ENCODE measurements at places on chromosomes 3 and 15.

- DNase-seq = no peak
Observed at GRCh38 chr15:33344530-33344929, 33.8 kb downstream of the RYR3 start.

- DNase-seq = no peak
Observed at GRCh38 chr3:28240441-28240840, 978 bp upstream of the CMC1 start.

DNA sequence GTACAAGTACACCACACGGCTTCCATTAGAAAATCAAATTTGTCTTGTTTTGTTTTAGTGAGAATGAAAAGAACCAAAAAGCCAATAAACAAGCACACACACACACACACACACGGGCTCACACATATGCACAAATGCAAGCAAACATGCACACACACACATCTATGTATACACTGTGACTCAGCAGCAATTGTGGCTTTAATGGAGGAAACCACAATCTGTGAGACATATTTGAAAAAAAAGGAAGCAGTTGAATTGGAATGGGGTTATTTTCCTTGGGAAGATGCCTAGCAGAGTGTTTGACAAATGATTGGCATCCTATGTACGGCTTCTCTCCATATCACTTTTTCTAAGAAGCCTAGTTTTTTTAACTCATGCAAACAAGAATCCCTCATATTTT, 201.1 kb upstream of the ARRDC4 start:
- no peak for DNase-seq

- DNase-seq = no peak
Observed at GRCh38 chr3:178043084-178043483, 493.2 kb upstream of the KCNMB2 start.

GRCh38 chr3:46027736-46028397, 584 bp upstream of the XCR1 start:
- DNase-seq = no peak

- DNase-seq = no peak
Observed at GRCh38 chr3:146498002-146498736, 28.8 kb upstream of the PLSCR2 start.

- DNase-seq = no peak
Observed at GRCh38 chr3:112763258-112763657, 83.4 kb downstream of the CD200R1L start.

GRCh38 chr3:107001635-107002034, 375.6 kb upstream of the CCDC54 start:
- DNase-seq = no peak

DNA sequence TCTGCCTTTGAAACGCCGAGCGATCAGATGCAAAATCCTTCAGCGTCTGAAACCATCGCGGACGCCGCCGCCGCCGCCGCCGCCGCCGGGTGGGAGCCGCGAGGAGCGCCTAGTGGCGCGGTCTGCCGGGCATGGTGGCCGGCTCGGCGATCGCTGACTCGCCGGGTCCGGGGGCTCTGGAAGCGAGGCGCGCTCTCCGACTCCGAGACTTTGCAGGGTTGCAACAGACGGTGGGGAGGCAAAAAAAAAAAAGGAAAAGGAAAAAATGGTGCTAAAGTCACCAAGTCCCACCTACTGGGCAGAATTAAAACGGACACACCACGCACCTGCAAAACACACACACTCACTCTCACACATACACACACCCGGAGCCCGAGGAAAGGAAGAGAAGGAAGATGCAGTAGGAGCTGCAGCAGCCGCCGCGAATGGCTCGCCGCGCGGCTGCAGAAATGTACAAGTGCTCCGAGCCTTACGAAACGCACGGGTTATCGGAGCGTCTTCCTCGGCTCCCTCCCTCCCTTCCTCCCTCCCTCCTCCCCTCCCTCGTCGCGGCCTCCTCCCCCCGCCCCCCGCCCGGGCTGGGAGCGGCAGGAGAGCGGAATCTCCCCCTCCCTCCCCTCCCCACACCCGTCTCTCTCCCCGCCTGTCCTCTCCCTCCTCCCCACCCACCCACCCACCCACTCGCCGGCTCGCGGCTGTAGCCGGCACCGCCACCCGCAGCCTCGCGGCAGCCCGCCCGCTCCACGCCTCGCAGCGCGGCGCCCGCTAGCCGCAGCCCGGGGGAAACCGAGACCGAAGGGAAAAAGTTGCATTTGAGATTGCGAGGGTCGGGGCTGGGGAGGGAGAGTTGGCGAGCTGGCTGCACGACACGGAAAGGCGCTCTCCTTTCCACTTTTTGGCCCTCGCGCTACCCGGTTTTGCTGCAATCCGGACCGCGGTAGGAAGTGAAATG, at the start of gene NTRK3:
Gene NTRK3 (minus strand): TSS at position 461 of the 952 bp plus-strand sequence. CDS start 586 bp downstream, outside the sequence.
- DNase-seq = no peak

GRCh38 chr3:12428126-12428525, 56.2 kb upstream of the TSEN2 start:
- DNase-seq = no peak

DNA sequence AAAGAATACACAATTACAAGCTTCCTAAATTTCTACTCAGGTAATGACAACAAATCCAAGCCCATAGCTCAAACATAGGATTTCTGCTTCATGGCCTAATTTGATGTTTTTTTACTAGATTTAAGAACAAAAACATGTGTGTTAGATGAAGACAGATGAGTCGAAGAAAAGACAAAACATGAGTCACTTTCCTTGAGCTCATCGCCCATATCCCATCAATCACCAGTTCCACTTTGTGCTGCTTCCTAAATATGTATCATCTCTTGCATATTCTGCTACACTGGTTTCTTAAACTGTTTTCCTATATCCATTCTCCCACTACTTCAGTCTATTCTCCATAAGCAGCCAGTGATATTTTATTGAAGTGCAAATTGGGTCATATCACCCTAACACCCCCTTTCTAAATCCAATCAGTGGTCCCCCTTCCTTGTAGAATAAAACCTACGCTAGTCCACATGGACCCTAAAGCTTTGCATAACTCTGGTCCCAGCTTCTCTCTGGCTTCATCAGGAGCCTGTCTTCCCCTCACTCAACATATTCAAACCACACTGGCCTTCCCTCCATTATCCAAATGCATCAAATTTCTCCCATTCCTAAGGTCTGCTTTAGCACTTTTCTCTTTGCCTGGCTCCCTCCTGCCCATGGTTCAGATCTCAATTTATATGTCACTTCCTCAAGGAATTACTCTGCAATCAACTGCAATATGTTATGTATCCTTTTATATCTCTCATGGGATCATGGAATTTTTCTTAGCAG, 1033.9 kb downstream of the FHIT start:
- no peak for DNase-seq

GRCh38 chr3:194396859-194397756, 2.0 kb downstream of the GP5 start:
- DNase-seq = no peak

DNA sequence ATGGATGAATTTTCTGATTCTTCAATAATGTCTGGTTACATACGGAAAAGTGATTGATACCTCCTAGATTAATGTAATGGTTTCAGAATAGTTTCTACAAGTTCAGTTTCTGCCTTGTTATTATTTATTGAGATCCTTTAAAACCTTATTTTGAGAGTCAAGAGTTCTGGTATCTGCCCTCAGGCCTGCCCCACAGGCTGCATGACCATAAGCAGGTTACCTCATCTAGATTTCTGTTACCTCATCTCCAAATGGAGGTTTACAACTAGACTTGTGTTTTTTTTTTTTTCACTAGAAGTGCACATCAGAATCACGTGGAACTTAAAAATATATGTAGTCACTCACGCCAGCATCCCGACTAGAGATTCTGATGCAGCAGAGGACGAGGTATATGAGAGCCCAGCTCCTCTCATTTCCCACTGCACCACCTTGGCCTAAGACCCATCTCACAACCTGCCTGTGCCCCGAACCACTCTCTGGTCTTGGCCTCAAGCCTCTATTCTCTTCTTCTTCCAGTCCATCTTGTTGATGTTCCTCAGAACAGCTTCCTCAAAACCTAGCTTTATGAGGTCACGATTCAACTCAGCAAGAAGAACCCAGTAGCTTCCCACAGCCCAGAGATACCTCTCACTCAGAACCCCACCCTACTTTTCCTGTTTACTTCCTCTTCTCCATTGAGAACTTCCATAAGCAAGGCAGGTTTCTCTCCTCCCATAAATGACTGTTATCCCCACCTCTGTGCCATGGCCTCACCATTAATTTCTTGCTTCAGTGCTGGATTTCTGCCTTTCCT, 353.4 kb downstream of the CHST2 start:
- DNase-seq = no peak

GRCh38 chr3:136819392-136819730, 435 bp downstream of the SLC35G2 start:
- no peak for DNase-seq

GRCh38 chr3:162865466-162865865, 1368.9 kb downstream of the OTOL1 start:
- DNase-seq = no peak

DNA sequence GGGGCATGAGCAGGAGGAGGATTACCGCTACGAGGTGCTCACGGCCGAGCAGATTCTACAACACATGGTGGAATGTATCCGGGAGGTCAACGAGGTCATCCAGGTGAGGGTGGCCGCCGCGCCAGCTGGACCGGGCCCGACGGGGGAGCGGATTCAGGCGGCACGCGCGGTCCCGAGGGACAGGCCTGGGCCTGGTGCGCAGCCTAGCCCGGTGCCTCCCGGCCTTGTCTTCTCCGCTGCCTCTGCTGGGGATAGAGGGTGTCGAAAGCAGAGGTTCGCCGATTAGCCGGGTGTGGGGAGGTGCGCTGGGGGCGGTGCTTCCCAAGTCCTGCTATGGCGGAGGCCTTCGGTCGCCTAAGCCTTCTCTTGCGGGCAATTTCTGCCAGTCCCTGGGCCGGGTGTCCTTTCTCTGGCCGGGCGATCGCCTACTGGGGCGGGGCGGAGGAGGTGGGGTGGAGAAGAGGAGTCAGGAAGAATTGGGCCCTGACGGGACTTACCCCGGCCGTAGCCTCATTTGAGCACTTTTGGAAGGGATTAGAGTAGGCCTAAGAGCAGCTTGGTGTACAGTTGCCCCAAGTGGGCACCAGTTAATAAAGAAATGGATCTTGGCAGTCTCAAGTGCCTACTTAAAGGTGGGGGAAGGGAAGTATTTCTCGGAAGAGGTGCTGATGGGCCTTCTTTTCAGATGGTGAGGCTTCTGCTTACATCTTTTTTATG, 940 bp downstream of the ARIH1 start:
- peak; percentile 66 for DNase-seq

GRCh38 chr3:3189102-3189727, 9.7 kb upstream of the CRBN start:
- DNase-seq = no peak

- no peak for DNase-seq
Observed at GRCh38 chr3:196966526-196967401, 1.9 kb downstream of the PIGZ start.

DNA sequence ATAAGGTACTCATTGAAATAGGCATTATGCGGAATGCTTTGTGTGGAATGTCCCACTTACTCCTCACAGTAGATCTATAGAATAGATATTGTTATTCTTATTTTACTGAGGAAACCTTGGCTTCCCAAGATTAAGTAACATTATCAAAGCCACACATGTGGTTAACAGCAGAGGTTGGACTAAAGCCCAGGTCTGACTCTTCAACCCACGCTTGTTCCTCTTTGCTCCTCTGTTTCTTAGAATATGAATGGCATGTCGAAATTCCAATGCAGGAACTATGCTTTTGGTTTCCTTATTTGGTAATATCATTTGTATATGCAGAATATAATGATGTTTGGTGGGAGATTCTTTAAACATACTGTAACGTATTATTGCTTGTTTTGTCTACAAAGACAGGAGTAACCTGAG, 818.8 kb upstream of the LMCD1 start:
- no peak for DNase-seq

GRCh38 chr3:129727707-129728106, 121.2 kb upstream of the PLXND1 start:
- DNase-seq = no peak

- DNase-seq = no peak
Observed at GRCh38 chr3:79598594-79598993, 169.2 kb downstream of the ROBO1 start.

- DNase-seq = no peak
Observed at GRCh38 chr3:13748276-13748879, 131.5 kb downstream of the WNT7A start.

- no peak for DNase-seq
Observed at GRCh38 chr3:149886957-149887356, 73.9 kb downstream of the RNF13 start.

DNA sequence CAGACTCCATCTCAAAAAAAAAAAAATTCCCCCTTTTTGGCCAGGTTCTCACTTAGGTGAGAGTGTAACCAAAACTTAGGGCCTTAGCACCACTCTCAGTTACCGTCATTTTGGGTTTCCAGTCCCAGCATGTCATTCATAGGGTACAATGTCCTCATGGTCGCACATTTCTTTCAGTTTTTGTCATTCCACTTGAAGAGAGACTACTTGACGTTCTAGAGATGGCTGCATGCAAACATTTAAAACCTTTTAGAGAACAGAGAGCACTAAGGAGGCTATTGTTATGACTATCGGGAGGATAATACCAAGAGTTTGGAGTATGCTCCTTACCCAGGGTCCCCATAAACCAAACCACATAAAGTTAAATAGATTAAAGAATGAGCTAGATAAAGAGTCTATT, 37.9 kb upstream of the THUMPD3 start:
- DNase-seq = no peak

DNA sequence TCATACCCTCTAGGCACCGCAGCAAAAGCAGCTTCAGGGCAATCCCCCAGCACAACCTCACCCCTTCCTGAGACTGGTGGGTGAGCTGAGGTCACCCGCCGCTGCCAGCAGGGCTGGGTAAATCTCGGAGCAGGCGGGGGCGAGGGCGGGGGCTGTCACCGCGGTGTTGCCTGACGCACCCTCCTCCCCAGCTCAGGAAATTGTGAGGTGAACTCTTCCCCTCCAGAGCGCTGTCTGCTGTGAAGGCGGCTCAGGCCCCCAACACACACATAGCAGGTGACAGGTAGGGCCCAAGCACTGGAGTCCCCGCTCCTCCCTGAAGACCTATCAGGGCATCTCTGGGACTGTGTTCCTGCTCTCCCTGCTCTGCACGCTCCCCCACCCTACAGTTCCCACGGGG, 30.2 kb upstream of the FURIN start:
- peak; percentile 88 for DNase-seq

GRCh38 chr15:72593838-72594237, 60.7 kb upstream of the GOLGA6B start:
- DNase-seq = no peak

DNA sequence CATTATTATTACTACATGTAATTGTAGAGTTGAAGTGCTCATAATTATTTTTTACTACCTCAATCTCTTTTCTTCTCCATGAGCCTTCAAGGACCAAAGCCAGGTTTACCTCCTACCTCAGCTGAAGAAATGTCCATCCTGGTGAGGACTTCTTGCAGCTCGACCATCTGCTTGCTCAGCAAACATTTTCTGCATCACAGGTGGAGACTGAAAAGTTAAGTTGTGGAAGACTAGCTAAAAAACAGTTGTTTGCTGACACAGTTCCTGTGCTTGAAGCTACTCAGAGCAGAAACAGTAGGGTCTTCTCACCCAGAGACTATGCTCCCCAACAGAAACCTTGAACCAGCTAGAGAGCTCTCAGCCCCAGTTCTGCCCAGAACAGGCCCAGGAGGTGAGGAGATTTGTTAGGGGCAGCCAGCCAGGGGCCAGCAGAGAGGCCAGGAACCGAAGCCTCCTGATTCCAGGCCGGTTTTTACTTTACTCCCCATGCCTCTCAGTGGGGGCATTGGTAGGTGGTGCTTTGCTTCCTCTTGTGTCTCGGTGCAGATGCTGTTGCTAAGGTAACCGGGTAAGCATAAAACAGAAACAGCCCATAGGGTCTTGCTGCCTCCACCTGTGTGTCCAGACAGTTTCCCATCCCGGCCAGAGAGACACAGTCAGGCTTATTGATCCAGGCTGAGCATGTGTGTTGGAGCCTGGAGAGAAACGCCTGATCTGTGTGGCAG, 54.9 kb downstream of the CCNL1 start:
- DNase-seq = no peak

GRCh38 chr3:195865752-195866151, 42.6 kb downstream of the TNK2 start:
- no peak for DNase-seq
